ENCODE measurements at places on chromosomes 7 and 10.
A peak's percentile ranks its signal among the peaks of the same experiment; 100 is the strongest.

DNA sequence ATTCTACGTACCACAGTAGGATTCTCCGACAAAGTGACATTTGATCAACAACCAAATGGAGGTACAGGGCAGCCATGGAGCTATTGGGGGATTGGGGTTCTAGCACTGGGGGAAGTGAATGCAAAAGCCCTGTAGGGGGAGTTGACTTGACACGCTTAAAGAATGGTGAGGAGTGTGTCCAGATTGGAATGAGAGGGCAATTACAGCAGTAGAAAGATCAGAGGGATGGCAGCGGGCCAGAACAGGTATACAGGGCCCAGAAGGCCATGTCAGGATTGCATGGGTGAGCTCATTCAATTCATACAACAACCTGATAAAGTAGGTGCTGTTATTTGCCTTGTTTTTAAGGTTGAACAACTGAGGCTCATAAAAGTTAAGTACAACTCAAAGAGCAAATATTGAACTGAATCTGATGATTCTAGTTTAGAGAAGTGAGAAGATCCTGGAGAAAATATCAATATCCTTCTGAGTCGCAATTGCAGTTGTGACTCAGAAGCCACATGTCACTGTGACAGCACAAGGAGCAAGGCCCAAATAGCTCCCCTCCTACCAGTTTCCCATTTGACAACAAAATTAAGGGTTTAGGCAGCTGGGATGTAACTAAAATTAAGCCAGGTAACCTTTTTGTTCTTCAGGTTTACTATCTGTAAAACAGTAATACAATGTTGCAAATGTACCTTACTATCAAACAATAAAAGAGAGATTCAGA, 28.0 kb upstream of the CTTNBP2 start:
- no peak for DNase-seq

DNA sequence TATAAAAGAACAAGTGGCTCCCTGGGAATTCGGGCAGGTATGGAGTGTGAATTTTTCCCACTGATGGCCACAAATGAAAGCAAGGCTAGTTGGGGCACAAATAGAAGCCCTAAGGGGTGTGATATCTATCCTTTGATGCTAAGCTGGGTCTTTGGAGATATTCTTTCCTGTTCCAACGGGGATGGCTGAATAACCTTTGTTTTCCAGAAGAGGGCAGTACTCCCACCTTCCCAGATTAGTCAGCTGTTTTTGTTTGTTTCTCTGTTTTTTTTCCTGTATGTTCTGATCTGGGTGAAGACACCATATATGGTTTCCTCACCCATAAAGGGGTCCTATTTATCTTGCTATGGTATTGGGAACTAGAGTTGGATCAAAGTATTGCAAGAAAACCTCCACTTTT, 947.7 kb upstream of the SORCS1 start:
- no peak for DNase-seq

- no peak for DNase-seq
Observed at GRCh38 chr10:21530641-21531040, 3.4 kb upstream of the MLLT10 start.

DNA sequence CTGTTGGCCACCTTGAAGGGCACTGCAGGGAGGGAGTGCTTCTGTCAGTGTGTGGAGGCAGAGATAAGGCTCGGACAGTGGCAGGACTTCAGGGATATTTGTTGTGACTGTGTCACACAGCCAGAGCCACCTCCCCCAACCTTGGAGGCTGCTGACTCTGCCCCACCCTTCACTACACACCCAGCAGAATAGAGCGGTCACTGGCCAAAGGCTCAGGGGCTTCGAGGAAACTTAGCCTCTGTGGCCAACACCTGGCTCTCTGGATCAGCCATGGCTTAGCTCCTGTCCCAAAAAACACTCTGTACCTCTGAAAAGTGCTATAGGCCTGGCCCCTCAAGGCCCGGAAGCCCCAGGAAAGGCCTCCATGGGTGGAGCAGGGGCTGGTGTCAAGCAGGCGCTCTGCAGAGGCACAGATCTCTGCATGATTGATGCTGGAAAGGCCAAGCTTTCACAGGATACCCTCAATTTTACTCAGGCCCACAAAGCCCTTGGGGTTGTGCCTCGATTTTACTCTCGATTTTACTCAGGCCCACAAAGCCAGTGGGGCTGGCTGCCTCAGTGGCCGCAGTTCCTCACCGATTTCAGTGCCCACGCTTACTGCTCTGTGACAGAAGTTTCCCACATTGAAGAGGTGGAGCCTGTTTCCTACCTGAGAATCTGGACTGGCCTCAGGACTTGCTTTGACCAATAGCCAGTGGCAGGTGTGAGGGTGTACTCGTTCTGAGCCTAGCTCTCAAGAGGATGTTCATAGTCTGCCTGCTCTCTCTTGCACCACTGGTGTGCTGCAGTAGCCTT, 113.2 kb upstream of the GPR26 start:
- DNase-seq: no peak

DNA sequence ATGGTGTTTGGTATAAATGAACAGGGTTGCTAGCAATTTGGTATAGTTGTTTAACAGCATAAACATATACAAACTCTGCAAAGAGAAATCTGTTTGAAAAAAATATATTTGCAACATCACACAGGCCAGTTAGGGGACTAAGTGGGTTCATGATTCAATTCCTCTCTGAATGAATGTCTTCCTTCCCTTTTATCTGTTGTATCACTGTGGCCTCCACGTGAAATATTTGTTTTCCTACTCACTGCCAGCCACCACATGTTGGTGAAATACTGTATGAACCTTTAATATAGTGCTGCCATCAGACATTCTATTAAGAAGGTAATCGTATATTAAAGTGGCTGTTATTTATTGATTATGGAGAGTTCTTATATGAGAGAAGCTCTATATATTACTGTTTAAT, 157.0 kb downstream of the ARID5B start:
- DNase-seq: no peak

- no peak for DNase-seq
Observed at GRCh38 chr10:71285180-71285545, 33.9 kb upstream of the SLC29A3 start.

- no peak for DNase-seq
Observed at GRCh38 chr7:2812114-2812487, 32.0 kb downstream of the GNA12 start.

DNA sequence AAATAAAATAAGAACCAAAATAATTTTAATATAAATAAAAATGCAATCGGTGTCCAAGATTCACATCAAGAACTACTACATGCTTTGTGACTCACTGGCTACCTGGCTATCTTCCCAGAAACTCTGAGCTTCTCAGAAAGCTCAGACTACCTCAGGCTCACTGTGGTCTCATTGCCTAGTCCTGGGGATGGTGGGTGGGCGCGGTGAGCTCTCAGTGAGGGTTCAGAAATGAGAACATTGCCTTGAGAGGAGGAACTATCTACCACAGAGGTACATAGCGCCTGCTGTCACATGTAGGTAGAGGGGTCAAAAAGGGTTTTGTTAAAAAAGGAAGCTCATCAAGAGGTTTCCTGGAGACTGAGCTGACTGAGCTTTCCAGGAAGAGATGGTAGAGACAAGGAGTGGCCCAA, 108.0 kb downstream of the WDFY4 start:
- no peak for DNase-seq

- no peak for DNase-seq
Observed at GRCh38 chr10:63843107-63843506, 321.9 kb downstream of the REEP3 start.

DNA sequence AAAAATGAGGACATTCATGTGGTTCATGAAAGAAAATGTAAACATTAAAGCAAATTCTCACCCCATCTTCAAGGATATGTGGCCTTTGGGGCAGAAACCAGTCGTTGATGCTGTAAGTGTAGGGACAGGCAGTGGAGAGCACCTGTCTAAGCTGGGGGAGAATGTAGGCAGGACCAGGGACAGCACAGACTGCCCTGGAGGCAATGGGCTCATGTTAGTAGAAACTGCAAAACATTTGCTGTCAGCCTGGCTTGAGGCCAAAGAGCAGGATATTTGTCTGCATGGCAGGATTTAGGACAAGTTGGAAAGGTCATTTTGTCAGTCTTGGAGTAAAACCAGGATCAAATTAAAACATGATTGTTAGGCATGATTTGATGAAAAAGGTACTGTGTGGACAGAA, 211.6 kb upstream of the AGK start:
- no peak for DNase-seq

- no peak for DNase-seq
Observed at GRCh38 chr10:68895041-68895440, 6.1 kb upstream of the DDX50 start.

GRCh38 chr10:45404087-45404769, 30.2 kb downstream of the ALOX5 start:
- no peak for DNase-seq

GRCh38 chr10:124653811-124654651, 90.1 kb downstream of the FAM53B start:
- DNase-seq: no peak

GRCh38 chr10:15516256-15517085, 145.4 kb upstream of the FAM171A1 start:
- DNase-seq: no peak

DNA sequence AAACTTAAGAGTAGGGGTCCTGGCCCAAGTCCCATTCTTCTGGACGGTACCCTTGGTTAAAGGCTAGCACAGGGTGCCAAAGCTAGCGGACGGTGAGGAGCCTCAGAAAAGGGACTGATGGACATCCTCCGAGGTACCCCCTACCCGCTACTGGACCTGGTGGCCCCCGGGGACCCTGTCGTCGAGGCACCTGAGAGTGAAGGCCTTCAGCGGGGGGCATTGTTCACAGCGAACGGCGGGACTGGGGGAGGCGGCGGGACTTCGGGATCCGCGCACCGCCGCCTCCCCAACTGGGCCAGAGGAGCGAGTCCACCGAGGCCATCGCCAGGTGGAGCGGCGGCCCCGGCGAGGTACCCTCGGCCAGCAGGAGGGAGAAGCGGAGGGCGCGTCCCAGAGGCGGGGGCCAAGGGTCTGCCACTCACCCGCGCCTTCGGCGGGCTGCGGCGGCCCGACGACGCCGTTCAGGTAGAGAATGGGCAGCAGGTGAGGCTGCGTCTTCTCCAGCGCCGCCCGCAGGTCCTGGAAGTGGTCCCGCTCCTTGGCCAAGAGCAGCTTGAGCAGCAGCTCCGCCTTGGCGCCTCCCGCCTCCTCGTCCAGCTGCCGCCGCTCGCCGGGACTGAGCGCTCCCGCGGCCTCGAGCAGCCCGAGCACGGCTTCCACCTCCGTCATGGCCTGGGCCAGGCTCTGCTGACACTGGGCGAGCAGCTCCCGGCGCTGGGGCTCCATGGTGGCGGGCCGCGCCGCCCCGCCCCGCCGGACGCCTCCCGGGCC, 575 bp downstream of the DLG5 start:
- no peak for DNase-seq

DNA sequence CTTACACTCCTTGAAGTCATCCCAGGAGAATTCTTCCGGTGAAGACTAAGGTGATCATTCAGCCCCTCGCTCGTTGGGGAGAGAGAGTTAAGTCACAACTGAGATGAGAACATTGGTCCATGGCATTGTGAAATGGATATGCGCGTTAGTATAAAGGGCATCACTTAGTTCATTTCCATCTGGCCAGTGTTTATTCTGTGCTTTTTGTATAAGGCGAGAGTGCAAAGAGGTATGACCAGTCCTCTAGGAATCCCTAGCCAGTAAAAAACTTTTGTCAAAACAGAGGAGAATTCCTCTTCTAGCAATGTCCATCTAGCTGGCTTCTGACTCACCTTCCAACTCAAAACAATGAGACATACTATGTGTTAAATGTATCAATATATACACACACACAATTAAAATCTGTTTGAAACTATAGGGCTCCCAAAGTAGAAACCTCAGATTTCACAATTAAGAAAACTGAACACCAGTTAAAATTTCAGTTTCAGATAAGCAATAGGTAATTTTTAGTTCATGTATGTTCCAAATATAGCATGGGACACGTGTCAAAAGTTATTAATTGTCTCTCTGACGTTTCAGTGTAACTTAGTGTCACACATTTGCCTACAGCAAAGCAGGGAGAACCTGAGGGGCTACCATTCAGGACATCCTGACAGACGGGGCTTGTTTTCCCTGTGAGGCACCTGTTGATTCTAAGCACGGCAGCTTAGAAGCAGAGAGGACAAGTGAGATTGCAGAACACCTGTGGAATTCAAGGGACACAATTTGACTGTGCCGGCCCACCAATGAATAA, 158.9 kb downstream of the KLF6 start:
- DNase-seq: no peak

- DNase-seq: no peak
Observed at GRCh38 chr7:27998382-27998781, 182.2 kb downstream of the JAZF1 start.

DNA sequence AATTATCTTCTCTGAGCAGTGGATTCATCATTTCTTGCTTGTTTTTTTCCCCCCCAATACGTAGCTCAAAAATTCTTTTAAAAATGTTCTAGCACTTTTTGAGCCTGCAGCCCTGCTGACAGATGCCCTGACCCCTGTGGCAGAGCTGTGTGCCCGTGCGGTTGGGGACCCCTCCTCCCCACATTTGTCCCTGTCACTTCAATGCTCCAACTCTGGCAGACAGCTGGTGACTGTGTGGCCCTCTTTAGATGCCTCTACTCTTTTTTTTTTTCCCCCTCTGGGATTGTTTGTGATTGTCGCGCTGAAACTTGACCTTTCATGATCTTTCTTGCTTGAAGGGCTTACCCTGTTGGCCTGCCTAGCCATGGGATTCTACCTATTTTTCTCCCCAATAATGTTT, 214.1 kb downstream of the TMEM178B start:
- no peak for DNase-seq

DNA sequence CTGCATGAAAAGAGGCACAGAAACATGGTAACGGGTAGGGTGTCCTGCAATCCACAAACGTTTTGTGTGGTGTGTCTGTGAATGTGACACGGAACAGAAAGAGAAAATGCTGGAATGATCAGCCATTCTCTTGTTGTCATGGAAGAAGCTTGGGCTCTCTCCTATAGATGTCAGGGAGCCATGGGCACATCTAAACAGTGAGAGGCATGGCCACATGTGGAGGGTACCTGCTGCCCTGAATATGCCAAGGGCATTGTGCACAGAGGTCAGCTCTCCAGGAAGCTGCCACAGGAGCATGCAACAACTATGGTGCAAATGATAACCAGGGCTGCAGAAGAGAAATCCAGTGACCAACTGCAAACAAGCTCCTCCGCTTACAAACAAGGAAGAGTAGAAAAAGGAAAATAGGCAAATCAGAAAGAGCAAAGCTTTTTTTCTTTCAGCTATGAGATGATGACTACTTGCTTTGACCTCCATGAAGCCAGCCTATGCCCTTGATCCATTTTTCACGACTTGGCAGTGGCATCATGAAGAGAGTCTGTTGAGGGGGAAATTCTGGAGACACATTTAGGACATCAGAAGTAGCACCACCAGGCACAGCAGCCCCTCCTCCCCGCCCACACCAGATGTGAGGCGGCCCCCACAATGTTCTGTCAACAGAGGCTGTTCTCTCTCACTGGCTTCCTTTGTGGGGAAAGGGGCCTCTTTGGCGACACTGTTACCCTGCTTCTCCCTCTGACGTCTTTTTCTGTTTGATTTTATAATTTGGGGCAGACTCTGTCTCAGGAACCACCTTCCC, 4.8 kb upstream of the PDE1C start:
- DNase-seq: no peak

- DNase-seq: no peak
Observed at GRCh38 chr10:61779950-61780659, 117.4 kb downstream of the CABCOCO1 start.

- no peak for DNase-seq
Observed at GRCh38 chr7:156547884-156548561, 92.6 kb upstream of the RNF32 start.

GRCh38 chr10:101939008-101939648, 95.5 kb upstream of the KCNIP2 start:
- peak; percentile 87 for DNase-seq

- peak; percentile 53 for DNase-seq
Observed at GRCh38 chr10:68471586-68472408, at the start of gene DNA2. DNA2 (minus strand) TSS chr10:68471973; CDS start chr10:68471864, 109 bp downstream.

GRCh38 chr10:48564466-48565160, 40.3 kb downstream of the ARHGAP22 start:
- no peak for DNase-seq

GRCh38 chr7:138515001-138515528, 55.0 kb downstream of the TRIM24 start:
- no peak for DNase-seq
